ENCODE measurements at places on chromosomes 5 and 9.

DNA sequence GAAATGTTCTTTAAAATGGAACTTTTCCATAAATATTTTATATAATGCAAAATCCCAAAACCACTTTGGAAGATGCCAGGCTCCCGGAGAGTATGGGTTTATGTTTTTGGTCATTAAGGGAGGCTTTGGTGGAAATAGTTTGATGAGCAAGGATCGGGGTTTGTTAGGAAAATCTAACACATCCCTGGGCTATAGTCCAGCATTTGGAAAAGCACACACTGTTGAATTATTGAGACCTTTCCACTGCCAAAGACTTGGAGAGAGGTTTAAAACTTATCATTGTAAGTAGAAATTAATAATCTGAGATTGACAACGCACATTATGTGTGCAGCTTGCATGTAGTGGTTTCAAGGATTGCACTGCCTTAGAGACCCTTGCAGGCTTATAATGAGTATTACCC is 156.3 kb downstream of the PARP8 start:
- DNase-seq = no peak

- no peak for DNase-seq
Observed at GRCh38 chr5:163496286-163496685, 9.1 kb upstream of the MAT2B start.

GRCh38 chr5:891117-891836 is 1.3 kb downstream of the BRD9 start:
- DNase-seq = no peak

- no peak for DNase-seq
Observed at GRCh38 chr5:69502767-69503488, 10.3 kb downstream of the OCLN start.

- DNase-seq = no peak
Observed at GRCh38 chr5:137743031-137743640, 7.2 kb upstream of the KLHL3 start.

GRCh38 chr9:100448266-100448665 is 21.3 kb downstream of the MSANTD3 start:
- DNase-seq = no peak

- DNase-seq = no peak
Observed at GRCh38 chr5:98807806-98808205, 34.3 kb downstream of the RGMB start.

DNA sequence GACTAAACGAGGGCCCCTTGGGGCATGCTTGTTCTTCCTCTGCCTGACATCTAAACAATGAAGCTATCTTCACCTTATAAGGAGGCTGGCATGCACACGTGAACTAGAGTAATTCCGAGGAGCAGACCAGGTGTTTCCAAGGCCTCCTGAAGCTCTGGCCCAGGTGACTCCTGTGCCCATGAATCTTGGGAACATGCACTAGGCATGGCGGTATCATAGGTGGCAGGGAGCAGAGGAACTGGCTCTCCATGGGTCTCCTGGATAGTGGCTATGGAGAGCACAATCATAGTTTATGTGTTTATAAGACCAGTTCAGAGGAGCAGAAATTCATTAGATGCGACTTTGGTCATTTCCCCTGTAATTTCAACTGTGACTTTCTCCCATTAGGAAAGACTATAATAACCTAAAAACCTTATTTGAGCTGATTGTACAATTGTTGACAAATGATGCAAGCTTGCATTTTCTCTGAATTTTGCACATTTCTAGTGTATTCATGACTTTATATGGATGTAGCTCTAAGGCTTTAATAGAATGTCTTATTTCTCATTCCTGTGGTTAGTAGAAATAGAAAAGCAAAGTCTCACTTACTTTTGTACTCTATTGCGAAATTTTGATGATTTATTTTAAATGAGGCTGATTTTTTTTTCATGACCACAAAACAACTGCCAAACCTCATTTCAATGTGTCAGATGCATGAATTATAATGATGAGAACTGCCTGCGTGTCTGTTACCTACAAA is 135.3 kb upstream of the RPS23 start:
- no peak for DNase-seq

- no peak for DNase-seq
Observed at GRCh38 chr9:69322256-69322655, 2.8 kb upstream of the ENTREP1 start.
